HT-29 (cell line): ENCODE measurements at places on chromosomes 5 and 9. TPM values are rescaled to one million over a fixed set of nuclear protein-coding genes. Genes with fewer than 3 reads are reported as not detected.

SUSD3 gene
- total RNA-seq = 1.6 and 4.5 TPM in 2 replicates

DNA sequence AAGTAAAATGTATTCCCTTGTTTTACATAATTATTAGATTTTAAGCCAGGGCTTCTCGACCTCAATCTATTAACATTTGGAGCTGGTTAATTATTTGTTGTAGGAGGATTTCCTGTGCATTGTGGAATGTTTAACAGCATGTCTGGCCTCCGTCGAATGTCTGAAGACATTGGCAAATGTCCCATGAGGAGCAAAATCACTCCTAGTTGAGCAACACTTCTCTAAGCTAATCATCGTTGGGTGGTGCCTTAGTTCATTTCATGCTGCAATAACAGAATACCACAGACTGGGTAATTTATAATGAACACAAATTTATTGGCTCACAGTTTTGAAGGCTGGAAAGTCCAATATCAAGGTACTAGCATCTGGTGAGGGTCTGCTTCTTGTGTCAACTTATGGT, 13.4 kb upstream of the VPS13A start:
- DNase-seq = peak; percentile 16

GRCh38 chr9:132627106-132627505, 42.7 kb downstream of the DDX31 start:
- DNase-seq = no peak

DNA sequence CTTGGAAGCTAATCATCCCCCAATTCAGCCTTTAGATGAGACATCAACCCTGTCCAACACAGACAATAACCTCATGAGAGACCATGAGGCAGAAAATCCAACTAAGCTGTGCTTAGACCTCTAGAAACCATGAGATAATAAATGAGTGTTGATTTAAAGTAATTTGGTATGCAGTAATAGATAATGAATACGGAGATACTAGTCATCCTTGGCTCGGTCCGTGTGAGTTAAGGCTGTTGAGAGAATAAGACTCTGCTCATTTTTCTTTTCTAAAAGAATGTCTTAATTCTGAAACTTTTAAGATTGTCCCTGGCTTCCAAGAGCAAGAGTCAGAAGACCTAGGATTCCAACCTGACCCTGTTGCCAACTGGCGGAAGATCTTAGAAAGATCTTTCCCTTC, 6.1 kb downstream of the TNC start:
- no peak for DNase-seq

- DNase-seq = no peak
These were observed 290.6 kb upstream of the PANK3 start for GRCh38 chr5:168869615-168870227.
